ENCODE measurements at places on chromosomes 2 and 18.

DNA sequence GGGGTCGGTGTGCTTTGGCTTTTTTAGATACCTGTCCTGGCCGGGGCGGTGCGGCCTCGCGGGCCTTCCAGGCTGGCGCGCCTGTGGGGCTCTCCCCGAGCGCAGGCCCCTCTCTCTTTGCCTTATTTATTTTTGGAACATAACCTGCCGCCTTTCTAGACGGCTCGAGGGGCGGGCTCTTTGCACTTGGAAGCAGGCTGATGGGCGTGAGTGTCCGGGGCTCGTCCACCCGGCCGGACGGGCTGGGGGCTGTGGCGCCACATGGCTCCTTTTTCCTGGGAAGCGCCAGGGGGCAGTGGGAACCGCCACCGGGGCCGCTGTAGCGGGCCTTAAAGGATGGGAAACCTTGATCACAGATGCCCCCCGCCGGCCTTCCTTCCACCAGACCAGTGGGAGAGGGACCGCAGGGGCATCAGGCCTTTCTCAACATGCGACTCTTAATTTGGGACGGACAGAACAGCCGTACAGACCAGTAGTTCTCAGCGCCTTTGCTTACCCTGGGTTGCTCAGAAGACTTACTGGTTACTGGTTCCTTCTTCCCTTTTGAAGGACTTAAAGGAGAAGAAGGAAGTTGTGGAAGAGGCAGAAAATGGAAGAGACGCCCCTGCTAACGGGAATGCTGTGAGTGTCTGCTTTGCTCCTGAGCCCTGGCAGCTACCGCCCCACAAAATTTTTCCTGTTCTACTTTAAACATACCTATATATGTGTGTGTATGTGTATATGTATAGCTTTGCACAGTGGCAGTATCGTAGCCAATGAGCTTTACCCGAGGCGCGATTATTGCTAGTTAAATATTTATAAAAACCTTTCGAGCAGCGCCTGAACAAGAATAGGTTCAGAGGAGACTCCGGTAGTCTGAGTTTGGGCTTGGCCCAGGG lies 2.7 kb downstream of the PTMA start:
- DNase-seq: no peak

DNA sequence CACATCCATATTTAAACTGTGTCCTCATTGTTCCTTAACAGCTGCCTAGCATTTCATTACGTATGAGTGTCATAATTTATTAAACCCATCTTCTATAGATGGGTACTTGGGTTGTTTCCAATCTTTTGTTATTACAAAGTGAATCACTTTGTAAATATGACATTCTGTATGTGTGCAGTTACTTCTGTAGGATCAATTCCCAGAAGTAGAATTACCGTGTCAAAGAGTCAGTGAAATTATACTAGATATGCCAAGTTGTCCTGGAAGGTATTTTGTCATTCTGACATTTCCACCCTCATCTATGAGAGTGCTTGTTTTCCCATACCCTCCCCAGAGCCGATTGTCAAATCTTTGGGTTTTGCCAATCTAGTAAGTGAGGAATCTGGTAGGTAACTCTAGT lies 194.5 kb upstream of the APCDD1 start:
- no peak for DNase-seq

DNA sequence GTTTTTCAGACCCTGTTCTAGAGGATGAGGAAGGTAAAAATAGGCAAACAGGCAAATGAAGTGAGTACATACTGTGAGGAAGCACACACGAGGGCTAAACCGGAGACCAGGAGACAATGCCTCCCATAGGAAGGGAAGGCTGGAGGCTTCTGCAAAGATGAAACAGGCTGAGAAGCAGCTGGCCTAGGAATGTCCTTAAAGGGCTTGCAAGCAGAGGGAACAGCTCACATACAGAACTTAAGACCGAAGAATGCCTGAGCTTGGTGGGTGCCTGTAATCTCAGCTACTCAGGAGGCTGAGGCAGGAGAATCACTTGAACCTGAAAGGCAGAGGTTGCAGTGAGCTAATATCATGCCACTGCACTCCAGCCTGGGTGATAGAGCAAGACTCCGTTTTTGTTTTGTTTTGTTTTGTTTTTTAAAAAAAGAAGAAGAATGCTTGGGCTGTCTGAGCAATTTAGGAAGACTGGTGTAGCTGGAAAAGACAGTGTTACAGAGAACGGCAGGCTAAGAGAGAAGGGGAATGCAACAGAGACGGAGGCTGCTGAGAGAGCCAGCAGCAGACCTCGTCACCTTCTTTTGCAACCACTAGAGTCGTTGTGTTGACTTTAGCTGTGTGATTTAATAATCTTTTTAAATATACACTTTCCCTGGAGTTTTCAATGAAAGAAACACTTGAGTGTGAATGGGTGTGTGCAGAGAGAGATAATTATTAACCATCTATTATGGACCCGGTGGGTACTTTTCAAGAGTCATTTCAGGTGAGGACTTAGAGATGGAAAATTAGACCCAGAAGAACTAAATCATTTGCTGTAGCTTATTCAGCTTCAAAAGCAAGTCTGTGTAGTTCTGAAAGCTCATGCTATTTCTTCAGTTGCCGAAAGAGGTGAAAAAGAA lies 232.8 kb downstream of the GALR1 start:
- no peak for DNase-seq

GRCh38 chr2:165147186-165148045 lies 56.4 kb downstream of the SCN3A start:
- no peak for DNase-seq

DNA sequence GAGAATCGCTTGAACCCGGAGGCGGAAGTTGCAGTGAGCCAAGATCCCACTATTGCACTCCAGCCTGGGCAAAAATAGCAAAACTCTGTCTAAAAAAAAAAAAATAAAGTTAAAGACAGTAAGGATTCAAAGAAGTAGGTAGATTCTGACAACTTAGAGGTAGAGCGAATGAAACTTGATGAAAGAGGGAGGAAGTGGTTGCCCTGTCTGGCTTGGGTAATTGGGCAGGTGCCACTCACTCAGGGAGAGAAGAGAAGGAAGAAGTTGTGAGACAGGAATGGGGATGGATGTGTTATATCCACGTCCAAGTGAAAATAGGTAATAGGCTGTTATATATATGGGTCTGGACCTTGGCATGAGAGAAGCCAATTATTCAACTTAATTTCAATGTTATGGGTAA lies 26.3 kb downstream of the NDC80 start:
- no peak for DNase-seq

GRCh38 chr2:68916226-68916625 lies 36.5 kb downstream of the GKN2 start:
- no peak for DNase-seq

- no peak for DNase-seq
Observed at GRCh38 chr2:232662486-232663260, 29.3 kb downstream of the EFHD1 start.

- DNase-seq: no peak
Observed at GRCh38 chr18:50802141-50802540, 17.7 kb downstream of the MRO start.

GRCh38 chr2:233994151-233994550 lies 56.4 kb upstream of the SPP2 start:
- no peak for DNase-seq

GRCh38 chr18:46042571-46043123 lies 29.4 kb downstream of the PSTPIP2 start:
- DNase-seq: no peak

DNA sequence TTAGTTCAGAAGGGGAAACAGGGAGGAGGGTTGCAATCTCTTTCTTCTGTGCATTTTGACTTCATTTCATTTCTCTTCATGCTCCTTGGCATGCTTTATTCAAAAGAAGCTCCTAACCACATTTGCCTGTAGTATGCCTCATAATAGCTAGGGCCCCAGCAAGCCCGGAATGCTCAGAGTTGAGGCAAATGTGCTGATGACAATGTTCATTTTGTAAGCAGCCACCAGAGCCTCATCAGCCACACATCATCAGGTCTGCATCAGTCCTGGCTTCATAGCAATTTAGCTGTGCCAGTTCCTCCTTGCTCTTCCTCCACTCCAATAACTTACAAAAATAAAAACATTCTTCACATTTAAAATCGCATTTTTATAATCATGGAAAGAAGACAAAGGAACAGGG lies 65.4 kb upstream of the MMADHC start:
- DNase-seq: no peak

DNA sequence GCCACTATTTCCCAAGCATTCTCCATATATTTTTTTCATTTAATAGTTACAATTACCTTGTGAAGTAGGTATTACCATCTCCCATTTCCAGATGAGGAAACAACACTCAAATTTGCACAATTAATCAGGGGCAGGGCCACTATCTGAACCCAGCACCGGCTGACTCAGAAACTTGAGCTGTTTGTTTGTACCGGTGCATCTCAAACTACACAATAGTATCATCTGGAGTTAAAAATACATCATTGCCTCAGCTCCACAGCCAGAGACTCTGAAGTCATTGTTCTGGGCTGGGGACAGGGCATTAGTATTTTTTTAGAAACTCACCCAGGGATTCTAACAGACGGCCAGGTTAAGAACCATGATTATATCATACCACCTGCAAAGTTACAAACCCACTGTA lies 55.9 kb downstream of the CDCA7 start:
- no peak for DNase-seq

GRCh38 chr2:201774546-201774945 lies 6.2 kb downstream of the ALS2 start:
- DNase-seq: no peak

DNA sequence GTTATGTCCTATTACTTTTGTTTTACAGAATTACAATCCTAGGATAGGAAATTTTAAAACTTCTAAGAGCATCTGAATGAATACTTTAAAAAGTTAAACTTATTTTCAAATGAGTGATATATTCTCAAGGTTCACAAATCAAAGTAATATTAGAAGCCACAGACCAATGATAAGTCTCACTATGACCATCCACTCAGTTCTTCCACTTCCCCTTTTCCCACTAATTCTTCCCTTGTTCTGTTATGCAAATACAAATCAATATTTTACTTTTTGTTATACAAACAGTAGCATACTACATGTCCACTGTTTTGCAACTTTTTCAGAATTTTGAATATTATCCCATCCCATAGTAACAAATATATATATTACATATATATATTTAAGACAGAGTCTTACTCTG lies 20.2 kb downstream of the USP37 start:
- DNase-seq: no peak

DNA sequence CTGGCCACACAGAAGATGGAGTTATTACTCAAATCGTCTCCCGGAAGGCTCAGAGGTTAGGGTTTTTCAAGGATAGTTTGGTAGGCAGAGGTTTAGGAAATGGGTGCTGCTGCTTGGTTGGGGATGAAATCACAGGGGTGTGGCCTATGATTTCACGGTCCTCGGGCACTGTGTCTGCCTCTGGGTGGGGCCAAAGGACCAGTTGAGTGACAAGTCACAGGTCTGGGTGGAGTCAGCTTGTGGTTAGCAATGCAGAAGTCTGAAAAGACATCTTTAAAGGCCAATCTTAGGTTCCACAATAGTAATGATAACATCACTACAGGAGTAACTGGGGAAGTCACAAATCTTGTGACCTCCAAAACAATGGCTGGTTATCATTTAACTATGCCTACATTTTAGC lies 387.8 kb downstream of the ZNF521 start:
- no peak for DNase-seq

- DNase-seq: no peak
Observed at GRCh38 chr2:3580449-3580848, 5.4 kb downstream of the RPS7 start.

DNA sequence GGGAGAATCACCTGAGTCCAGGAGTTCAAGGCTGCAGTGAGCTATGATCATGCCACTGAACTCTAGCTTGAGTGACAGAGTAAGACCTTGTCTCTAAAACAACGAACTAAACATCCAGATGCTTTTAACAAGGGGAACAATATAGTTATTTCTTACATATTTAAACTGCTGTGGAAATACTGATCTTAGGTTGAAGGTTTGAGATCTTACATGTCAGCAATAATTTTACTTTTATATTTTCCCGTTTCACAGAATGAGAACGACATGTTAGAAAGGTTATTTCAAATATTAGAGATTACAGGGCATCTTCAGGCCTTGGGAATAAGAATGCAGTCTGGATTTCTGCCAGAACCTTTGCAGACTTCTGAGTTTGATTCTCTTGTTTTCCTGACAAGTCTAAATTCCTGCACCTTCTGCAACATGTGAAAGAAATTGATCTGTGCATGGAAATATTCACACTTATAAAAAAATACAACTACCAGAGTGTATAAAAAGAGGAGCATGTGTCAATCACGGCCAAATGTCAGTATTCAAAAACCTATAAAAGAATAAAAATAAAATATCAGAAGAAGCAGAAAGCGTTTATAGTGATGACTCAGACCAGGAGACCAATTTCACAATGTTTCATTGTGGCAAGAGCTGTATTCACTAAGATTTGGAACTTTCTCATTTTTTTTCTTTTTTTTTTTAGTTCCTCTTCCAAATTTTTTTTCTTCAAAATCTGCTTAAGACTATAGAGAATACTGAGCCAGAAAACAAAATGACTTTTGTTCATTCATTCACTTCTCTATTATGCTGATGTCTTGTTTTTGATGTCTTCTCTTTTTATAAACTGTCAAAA lies 29.6 kb downstream of the COLEC12 start:
- DNase-seq: no peak

DNA sequence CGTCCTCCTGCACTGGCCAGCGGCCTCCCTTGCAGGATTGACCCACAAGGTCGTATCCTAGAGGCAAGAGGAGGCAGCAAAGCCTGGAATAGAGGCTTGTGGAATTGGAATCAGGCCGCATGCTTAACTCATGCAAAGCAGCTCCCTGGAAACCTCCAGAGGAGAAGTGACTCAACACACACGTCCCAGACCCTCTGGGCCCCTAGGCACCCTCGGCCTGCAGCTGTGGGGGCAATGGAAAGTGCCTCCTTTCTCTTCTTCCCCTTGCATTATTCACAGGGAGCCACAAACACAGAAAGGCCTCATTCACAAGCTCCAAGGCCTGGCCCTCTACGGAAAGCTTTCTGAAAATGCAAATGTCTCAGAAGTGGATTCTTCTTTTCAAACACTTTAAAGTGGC lies 19.6 kb downstream of the SPATA3 start:
- no peak for DNase-seq

GRCh38 chr2:219500135-219500534 lies 1.4 kb downstream of the GMPPA start:
- DNase-seq: no peak
